Cortex of kidney (tissue), 1 donor: ENCODE measurements at places on chromosomes 12 and 14.

DNA sequence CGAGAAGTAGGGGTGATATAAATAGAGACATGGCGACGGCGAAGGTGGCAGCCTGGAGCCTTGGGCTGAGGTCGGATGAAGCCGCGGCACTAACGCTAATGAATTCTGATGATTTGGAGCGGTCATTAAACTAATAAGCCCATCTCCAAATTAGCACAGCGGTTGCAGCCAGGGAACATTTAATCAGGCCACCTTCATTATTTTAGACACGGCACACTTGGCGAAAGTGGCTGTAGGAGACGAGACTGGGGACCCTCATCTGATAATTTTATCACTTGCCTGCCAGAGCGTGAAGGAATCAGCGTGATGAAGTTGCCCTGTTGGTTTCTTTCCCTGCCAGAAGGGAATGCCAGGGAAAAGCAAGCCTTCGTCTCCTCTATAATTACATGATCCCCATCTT is 664.3 kb upstream of the TBX3 start:
- no peak for DNase-seq

- DNase-seq = no peak
These were observed 24.5 kb upstream of the PPP1R13B start for GRCh38 chr14:103871596-103872480.

DNA sequence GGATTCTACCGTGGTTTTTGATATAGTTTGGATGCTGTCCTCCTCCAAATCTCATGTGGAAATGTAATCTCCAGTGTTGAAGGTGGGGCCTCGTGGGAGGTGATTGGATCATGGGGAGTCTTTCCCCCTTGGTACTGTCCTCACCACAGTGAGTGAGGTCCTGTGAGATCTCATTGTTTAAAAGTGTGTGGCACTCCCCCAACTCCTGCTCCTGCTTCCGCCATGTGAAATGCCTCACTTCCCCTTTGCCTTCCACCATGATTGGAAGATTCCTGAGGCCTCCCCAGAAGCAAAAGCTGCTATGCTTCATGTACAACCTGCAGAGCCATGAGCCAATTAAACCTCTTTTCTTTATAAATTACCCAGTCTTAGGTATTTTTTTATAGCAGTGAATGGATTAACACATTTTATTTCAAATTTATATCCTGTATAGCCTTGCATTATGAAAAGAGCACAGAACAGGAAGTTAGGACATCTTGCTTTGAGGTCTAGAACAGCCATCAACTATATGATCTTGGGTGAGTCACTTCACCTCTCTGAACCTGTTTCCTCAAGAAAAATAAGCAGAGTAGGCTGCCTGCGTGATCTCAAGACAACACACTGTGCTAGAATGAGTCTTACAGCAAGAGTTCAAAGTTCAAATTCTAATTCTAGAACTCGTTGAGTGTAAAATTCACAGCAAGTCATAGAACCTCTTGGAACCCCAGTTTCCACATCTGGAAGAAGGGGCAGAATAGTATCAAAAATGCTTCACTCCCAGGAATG is 160.9 kb upstream of the EEA1 start:
- no peak for DNase-seq

DNA sequence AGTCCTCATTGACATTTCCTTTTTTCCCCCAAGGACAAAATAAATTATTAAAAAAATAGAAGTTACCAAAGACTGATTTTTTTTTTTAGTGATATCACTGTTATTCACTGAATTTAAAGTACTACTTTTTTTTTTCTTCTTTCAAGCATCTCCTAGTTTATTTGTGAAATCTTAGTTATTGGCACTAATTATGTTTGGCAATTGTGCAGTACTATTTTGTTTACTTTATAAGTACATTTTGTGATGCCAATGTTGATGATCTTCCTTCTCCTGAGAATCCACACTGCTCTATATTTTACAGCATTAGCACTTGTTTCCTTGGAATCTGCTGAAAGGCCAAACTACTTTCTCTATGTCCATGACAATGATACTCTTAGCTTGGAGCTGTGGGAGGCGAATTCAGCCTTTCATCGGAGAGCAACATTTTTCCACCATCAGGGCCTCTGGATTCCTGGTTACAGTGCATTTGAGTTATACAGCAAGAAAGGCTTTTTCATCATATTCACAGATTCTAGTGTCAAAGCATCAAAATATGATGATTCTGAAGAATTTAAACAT is 123.8 kb upstream of the PTPRQ start:
- no peak for DNase-seq

- no peak for DNase-seq
These were observed at the start of gene SLC41A2 for GRCh38 chr12:104958001-104958804. Gene SLC41A2, minus strand, starts transcription at chr12:104958290. Its CDS starts 29,763 bp downstream, at chr12:104928527.

DNA sequence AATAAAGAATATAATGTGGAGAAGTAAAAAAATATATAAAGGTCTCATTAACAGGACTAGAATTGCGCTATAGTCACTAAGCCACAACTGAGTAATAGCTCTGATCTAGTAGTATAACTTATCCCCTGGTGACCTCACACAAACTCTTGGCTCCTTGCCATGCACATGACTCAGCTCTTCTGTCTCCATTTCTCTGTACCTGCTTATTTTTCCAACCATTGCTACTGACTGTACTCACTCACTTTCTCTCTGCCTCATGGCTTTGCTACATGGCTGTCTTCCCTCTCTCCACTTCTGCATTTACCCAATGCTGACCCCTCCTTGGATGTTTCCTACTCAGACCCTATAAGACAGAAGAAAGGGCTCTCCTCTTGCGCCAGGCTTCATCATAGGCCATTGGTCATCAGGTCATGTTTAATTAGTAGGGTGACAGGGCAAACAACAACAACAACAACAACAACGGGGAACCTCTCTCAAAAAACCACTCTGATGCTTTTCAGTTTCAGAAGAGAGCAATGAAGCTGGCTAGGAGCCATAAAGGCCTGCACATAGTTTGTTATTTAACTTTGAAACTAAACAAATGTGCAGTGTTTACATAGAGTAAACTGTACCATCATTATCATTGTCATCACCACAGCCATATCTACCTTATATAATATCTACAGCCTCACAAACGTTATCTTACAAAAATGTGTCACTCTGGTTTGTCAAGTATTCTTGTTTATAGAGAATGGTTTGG is 25.6 kb upstream of the KRAS start:
- no peak for DNase-seq

- DNase-seq = no peak
These were observed 41.8 kb upstream of the FRMD6 start for GRCh38 chr14:51609955-51610283.

DNA sequence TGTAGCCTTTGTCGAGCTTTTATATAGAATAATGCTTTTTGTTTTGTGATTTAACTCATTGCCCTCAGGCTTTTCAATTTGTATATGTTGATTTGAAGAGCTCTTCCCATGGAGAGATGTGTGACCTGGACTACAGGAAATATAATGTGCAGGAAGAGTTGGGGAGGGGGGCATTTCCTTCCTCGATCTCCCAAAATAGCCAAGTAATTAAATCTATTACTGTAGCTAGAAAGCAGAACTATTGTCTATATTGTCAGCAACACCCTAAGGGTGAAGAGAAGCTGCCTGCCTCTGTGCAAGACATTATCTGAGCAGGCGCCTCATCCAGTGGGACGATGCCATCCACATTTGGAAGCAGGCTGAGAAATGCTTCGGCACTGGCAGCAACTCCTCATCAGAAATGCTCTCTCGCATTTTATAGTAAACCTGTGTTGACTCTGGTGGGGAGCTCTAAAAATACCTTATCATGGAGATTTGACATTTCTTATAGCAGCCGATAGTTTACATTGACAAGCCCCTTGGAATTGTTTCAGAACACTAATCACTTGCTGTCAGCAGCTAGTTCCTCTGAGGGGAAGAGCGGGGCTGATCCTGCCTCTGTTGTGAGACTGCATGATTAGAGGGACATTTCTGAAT is 392.5 kb upstream of the RGS6 start:
- no peak for DNase-seq

DNA sequence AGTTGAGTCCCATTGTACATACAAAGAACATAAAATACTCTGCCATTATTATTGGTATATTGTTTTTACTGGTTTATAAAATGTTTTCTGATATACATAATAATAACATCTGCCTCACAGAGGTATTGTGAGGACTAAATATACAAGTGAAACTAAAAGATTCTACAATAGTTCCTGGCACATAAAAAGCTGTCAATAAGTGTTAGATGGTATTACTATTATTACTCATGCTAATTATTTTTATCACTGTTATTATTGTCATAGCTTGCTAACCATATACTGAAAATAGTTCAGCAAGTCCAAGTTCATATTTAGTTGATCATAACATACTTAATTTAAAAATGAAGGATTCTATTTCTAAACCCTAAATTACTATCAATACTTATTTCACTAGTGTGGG is 34.4 kb downstream of the BTG1 start:
- DNase-seq = no peak
